ENCODE measurements at places on chromosomes 3 and 15.

- no peak for DNase-seq
Observed at GRCh38 chr3:195896361-195897080, 11.8 kb downstream of the TNK2 start.

DNA sequence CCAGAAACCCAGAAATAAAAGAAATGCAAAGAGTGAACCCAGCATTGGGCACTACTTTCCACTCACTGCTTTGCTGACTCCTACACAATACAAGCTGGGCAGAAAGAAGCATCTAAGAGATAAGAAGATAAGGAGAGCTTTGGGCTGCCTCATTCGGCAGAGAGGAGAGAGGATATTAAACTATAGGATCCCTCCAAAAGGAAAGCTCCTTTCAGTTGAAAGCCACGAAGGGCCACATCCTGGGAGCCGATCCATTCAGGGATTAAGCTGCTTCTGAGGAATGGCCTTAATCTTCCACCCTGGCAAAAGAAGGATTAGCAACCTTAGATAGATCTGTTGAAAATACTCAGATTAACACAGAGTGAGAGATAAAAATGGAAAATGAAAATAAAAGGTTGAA is 274.9 kb upstream of the PPP2R3A start:
- DNase-seq: no peak

- no peak for DNase-seq
Observed at GRCh38 chr15:74307827-74308811, 59.3 kb downstream of the CYP11A1 start.

- no peak for DNase-seq
Observed at GRCh38 chr15:60774829-60775463, 296.0 kb upstream of the ICE2 start.

DNA sequence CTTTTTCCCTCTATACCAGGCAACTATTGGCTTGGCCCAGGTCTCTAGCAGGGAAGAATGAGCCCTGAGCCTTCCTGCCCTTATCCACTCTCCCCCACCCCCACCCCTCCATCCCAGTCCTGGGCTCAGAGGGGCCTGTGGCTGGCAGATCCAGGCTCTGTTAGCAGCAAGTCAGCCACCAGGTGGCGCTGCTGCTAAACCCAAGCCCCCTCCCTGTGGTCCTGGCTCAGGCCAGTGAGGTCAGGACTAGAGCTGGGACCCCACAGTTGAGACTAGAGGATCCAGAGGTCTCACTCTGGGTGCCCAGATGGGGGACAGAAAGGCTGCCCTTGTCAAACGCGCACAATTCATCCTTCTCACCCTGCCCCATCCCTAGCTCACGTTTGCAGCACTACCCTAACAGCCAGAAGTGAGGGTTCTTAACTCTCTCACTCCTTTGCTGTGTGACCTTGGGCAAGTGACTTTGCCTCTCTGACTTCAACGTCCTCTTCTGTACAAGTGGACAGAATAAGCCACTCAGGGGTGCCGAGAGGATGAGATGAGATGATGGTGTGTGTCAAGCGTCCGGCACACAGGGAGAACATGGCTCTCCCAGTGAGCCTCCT is 46.8 kb upstream of the SLC6A1 start:
- peak; percentile 82 for DNase-seq

DNA sequence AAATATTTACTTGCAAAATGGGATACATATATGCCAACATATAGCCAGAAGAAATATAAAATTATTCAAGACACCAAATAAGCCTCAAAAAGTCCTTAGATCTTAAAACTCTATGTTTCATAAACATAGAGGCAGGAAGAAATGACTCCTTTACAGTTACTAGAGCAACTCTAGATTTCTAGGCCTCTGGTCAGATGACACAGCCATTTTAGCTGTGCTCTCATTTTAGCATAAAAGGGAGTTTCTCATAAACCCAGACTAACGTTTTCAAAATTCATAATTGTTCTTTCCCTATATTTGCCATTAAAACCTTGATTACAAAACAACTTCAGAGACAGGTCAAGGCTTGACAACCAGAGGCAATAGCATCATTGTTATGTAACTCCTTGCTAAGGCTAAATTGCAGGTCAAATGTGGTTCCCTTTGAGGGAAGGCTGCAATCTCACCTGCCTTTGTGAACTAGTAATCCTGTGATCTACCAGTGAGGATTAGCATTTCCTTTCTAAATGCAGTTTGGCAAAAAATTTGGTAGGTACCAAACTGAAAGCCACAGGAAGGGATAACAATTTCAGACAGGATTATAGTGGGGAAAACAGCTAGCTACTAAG is 8.2 kb downstream of the THOC7 start:
- DNase-seq: no peak

- DNase-seq: no peak
Observed at GRCh38 chr3:44923632-44924456, 49.4 kb downstream of the TGM4 start.
